Esophagus squamous epithelium (tissue), 5 donors: ENCODE measurements at places on chromosomes 5 and 9.
A peak's percentile ranks its signal among the peaks of the same experiment; 100 is the strongest.

DNA sequence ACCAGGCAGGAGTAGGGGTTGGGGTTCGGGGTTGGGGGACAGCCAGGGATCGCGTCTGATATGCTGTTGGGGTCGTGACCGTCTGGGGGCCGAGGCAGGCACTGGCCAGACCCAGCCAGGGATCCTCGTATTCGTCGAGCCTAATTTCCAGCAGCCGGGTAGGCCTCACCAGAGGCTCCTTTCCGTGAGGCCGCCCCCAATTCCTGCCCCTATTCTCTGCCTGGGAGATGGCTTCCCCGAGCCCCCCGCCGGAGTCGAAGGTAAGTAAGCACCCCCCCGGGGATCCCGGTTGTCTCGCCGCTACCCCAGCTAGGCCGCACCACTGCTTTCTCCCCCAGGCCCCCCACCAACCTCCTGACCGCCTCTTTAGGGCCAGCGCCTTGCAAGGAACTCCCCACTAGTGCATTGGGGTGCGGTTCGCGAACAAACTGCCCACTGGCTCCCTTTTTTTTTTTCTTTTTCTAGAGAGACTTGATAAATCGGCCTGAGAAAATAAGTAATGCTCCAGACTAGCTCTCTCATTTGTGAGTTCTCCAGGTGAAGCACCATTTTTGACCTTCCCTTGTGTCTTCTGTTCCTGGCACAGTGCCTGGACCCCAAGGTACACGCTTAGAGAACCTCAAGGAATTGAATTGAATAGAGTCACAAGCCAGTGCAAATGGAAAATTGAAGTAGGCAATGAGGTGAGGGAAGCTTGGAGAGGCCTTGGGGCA is 435 bp downstream of the ZNF189 start:
- peak; percentile 59 for DNase-seq

DNA sequence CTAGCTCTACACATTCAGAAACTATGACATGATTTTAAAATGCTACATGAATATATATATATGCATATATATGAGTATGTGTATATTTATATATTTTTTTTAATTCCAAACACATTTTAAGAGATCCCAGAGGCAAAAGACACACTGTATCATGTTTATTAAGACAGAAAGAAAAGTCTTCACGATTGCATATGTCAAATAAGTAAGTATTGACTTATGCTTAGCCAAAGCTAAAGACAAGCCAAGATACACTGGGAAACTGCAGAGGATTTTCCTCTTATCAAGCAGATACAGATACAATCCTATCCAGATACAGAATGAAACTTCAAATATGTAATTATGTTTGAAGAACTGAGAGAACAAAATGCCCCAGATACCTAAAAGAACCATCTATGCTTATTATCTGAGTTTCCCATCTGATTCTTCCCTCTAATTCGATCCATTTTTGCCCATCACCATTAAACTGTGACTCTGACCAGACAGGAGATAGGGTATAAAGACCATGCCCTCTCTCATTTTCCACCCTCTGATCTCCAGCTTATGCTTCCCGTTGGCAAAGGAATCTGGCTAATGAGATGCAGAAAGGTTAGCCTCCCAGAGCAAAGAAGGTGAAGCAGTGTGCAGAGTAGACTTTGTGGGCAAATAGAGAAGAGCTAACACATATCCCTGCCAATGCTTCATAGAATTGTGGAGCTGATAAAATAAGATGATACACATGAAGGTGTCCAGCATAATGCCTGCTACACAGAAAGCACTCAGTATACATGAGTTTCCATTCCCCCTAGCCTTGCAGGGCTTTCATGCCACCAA is 131.0 kb upstream of the TARS1 start:
- no peak for DNase-seq

GRCh38 chr5:124538191-124538590 is 208.2 kb downstream of the ZNF608 start:
- DNase-seq = no peak

DNA sequence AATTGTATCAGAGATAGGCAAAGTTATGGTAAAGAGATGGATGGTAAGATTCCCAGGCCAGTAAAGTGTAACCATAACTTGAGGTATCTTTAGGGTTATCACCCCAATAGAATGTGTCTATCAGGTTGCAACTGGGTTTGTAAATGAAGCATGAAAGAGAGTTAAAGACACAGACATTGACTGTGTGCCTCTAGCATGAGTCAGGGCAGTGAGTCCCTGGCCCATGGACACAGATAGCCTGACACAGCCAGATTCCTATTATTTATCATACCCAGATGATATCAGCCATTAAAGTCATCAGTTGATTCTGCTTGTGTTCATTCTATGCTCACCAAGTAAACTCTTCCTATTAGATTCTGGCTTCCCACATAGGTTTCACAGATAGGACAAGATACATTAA is 33.5 kb upstream of the SNAPC3 start:
- no peak for DNase-seq

GRCh38 chr5:33969572-33970452 is 14.7 kb downstream of the SLC45A2 start:
- DNase-seq = no peak

DNA sequence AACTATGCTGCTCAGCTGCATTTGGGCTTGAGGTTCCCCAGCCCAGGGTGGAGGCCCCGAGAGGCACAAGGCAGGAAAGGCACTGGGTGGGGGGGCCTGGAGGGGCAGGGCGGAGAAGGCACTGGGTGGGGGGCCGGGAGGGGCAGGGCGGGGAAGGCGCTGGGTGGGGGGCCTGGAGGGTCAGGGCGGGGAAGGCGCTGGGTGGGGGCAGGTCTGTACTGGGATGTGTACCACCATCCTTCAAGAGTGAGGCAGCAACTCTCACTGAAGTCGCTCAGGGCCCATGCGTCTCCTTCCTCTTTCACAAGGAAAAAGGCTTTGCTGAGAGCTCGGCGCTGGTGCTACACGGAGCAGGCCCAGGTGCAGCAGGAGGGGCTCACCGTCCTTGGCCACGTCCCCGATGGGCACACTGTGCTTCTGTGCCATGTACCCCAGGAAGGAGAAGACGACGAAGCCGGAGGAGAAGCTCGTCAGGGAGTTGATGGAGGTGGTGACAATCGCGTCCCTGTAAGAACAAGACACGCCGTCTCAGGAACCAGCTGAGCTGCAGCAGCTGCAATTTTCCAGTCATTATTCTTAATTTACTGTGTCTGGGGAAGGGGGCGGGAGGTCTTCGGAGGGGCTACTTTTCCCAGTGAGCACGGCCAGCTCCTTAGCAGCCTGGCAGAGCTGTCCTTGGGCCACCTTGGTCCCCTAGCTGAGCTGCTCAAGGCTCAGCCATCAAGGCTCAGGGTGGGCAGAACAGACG is 30.8 kb downstream of the SLC6A3 start:
- no peak for DNase-seq

GRCh38 chr9:104635456-104635855 is 17.5 kb upstream of the OR13C9 start:
- no peak for DNase-seq

GRCh38 chr5:65151614-65152013 is 330.1 kb downstream of the ADAMTS6 start:
- DNase-seq = no peak

- DNase-seq = no peak
Observed at GRCh38 chr5:76144513-76145274, 61.5 kb downstream of the SV2C start.

GRCh38 chr5:39843767-39844166 is 419.0 kb upstream of the DAB2 start:
- no peak for DNase-seq

DNA sequence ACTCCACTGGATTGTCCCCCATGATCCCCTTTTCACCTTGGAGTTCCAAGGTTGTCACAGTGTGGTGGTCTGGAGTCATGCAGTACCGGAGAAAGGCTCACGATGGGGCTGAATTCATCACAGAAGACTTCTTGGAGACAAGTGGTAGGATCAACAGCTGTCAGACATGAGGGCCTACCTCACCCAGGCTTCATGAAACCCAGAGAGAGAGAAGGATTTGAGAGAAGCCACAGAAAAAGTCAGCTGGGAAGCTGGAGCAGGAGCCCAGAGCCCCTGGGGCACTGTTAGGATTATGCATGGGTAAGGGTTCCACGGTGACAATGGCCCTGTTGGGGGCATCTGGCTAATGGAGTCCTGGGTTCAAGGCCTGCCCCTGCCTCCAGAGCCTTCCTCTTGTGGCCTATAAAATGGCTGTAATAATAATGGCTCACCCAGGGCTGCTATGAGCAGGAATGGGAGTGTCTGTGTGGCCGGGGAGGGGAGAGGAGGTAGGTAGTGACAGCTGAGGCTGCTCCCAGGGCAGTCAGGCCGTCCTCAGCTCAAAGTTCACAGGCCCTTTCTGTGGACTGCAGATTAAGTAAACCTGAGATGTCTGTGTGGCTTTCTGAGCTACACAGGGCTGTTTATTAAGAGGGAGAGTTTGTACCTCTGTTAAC is 910 bp downstream of the TRIM14 start:
- no peak for DNase-seq

DNA sequence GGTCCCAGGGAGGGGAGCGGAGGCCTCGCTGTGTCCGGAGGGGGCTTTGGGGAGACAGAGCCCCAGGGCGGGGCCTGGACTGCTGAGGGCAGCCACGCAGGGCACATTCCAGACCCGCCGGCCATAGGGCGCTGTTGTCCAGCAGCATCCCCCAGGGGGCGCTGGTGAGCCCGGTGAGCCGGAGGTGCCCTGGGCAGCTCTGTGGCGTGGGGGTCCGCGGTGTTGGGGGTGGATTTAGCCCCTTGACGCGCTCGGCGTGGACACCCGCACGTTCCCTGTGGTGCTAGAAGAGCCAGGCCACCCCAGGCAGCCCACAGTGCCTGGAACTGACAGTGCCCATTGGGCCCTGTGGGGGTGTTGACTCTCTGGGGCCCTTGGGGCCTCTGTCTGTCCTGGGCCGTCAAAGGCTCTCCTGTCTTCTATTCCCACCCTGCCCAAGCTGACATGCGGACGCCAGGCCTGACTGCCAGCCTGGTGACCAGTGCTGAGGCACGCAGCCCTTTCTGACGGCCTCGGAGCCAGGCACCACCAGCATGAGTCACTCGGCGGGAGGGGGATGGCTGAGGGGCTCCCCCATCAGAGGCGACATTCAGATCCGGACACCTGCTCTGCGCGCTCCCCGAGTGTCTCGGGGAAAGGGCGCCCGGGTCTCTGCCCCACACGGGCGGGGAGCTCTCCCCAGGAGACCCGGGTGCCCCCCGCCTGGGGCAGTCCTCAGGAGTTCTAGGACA is 23.9 kb downstream of the TPPP start:
- DNase-seq = no peak

GRCh38 chr9:133591985-133592384 is 17.2 kb downstream of the FAM163B start:
- no peak for DNase-seq

- no peak for DNase-seq
Observed at GRCh38 chr5:13331585-13331984, 612.9 kb downstream of the DNAH5 start.

DNA sequence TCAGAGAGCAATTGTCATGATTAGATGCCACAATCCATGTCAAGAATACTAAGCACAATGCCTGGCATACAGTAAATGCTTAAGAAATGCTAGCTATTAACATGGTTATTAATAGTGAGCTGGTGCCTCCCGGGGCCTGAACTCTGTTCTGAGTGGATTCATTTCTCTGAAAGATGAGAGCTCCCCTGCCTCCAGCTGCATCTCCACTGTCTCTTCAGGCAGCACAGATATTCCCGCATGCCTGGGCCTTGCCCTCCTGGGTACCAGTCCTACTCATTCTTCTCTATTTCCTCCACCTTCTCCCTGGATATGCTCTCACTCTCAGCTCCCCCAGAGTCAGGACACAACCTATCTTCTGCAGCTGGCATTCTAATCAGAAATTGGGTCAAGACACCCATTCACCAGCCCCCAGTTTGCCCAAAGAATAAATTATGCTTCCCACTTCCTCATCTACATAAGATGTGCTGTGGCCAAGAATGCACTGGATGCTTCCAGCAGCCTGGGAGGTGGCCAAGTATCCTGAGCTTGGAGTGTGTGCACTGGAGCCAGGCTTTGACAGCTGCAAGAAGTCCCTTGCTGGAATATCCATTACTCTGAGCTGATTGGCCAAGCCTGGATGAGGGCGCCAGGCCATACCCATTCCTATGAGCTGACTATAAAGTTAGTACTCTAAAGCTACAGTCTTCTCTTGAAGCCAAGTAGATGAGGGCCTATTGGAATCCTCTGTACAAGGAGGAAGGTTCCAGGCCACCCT is 669.0 kb downstream of the ACTL7B start:
- DNase-seq = no peak

- no peak for DNase-seq
Observed at GRCh38 chr5:53361708-53362107, 118.7 kb upstream of the FST start.

DNA sequence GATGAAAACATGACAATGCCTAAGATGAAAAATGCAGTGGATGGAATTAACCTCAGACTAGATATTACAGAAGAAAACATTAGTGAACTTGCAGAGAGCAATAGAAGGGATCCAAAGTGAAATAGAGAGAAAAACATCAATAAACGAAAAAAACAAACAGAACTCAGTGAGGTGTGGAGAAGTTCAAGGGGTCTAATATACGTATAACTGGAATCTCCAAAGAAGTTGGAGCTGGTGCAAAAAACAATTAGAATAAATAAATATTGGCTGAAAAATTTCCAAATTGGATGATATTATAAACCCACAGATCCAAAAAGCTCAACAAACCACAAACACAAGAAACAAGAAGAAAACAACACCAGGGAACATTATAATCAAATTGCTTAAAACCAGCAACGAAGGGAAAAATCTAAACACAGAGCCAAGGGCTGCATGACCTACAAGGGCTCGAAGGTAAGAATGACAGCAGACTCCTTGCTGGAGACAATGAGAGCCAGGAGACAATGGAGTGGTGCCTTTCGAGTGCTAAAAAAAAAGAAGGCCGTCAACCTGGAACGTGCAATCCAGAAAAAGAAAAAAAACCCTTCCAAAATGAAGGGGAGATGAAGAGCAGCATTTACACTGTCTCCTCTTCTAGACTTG is 11.8 kb downstream of the FAM163B start:
- no peak for DNase-seq

DNA sequence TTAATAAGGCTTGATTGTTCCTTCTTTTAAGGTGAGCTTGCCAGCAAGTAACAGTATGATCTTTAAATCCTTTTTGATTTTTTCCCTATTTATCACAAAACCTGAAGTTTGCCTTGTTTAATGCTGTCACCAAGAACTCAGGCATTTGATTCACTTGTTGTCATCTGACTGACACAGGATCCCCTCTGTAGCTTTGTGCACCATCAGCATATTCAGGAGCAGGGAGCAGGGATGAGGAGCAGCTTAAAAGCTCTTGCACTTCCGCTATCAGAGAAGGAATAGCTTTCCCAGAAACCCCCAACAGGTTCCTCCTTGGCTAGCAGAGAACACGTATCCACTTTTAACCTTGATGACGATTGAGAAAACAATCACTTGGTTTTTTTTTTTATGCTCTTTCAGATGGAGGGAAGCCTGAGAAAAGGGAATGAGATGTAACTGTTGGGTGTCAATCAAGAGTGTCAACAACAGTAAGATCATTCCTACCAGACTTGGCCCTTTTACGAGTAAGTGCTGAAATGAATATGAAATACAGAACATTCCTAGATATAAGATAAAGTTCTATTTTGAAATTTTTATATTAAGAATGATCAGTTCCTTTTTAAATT is 433.1 kb upstream of the CDH18 start:
- DNase-seq = no peak

DNA sequence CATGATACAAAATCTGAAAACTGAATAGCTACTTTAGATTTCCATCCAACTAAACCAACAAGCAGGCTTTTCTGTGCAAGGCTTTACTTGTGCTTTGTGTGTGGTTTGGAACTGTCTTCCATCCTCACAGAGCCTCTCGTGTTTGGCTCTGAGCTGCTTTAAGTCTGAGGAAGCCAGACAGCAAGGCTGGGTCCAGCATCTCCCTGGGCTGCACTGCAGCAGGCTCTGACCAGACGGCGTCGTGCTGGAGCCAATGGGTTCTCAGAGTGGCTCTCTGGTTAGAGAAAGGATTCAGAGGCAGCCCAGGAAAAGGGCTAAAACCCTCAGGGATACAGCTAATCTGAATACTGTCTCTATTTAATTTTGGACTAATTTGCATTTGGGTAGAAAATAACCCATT is 207.9 kb upstream of the EFNA5 start:
- no peak for DNase-seq
